Kidney epithelial cell (primary cell): ENCODE measurements at places on chromosomes 3 and 15.

DNA sequence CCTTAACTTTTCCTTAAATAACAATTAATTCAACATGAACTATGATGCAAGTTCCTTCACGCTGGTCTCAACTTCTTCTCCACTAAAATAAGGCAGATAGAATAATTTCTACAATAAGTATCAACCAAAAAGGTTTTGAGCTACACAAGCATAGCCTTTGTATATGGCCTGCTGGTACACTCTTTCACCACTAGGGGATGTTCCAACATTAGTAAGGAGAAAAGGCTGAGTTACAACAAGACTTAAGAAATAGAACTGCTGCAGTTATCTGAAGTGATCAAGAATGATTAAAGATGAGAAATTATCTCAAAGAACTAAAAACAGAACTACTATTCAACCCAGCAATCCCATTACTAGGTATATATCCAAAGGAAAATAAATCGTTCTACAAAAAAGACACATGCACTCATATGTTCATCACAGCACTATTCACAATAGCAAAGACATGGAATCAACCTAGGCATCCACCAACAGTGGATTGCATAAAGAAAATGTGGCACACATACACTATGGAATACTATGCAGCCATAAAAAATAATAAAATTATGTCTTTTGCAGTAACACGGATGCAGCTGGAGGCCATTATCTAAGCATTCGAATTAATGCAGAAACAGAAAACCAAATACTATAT is 14.4 kb downstream of the ATP13A3 start:
- no peak for DNase-seq

GRCh38 chr3:51709004-51709420 is 2.1 kb downstream of the GRM2 start:
- no peak for DNase-seq

GRCh38 chr3:137990427-137990826 is 19.5 kb upstream of the CLDN18 start:
- no peak for DNase-seq

DNA sequence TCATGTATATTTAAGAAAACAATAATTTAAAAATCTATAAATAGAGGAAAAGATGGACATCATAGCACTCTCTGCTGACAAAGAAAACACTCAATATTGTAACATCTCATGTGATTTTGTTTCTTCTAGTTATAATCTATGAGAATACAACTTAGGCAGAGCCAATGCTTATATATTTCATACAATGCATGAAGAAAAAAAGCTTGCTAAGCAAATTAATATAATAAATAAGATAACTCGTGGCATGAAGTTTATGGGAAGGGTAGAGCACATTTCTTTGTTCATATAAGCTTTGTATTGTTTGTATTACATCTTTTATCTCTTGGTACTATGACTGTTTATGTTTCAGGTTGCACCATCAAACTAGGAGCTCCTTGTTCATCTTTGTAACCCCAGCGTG is 7.6 kb upstream of the ANXA2 start:
- no peak for DNase-seq

GRCh38 chr3:177973241-177973840 is 562.9 kb upstream of the KCNMB2 start:
- peak; percentile 23 for DNase-seq

- no peak for DNase-seq
Observed at GRCh38 chr3:152058856-152059255, 185.4 kb downstream of the SUCNR1 start.

GRCh38 chr3:40681658-40682055 is 156.9 kb downstream of the ZNF621 start:
- DNase-seq, result no peak

DNA sequence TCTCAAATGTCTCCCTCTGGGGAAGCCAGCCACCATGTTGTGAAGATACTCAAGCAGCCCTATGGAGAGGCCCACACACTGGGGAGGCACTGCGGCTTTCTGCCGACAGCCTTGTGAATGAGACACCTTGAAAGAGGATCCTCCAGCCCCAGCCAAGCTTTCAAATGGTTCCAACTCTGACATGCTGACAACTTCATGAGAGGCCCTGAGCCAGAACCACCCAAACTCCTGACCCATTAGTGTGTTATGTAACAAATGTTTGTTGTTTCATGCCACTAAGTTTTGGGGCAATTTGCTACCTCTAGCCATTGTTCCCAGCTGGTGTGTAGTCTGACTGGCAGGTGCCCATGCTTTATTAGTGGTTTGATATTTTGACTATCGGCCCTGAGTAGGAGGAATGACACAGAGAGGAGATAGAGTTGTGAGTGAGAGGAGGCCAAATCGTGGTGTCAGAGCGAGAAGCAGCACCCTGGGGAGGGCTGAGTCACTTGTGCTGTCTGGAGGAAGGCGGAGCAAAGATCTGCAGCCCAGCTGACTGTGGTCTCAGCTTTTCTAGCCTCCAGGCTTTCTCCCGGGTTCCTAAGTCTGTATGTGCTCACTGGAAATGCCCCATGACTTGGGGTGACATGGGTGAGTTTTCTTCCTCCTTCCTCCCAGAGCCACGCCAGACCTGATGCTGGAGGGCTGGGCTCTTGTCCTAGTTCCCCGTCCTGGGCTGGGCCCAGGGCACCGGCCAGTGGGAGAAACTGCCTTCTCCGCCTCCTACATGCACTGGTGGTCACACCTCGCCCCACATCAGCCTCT is 56.7 kb upstream of the BLM start:
- peak; percentile 54 for DNase-seq

- no peak for DNase-seq
Observed at GRCh38 chr3:194184801-194185200, 48.9 kb downstream of the HES1 start.

DNA sequence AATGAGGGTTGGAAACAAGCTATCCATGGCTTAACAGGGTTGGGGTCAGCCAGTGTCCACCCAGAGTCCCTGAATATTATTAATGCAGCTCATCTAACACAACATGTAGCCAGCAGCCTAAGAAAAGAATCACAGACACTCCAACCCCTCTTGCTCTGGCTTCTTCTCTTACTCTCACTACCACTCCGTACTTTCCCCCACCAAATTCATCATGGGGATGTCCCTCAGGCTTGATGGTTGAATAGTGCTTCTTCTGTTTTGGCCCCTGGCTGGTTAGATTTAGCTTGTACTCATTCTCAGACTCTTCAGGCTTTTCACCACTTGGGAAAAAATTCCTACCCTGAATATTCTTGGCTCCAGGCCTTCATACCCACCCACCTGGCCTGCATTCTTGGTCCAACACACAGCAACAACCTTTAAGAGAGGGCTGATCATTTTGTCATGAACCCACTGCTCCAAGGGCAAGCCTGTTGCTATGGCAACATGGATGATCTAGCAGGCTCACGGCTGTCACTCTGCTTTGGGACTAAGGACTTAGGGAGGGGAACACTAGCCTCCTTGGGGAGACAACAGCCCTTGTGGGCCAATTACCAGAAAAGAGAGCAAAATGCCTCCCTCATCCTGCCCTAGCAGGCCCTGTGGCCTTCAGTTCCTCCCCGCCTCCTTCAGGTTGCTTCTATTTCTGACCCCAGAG is 9.4 kb upstream of the MED12L start:
- no peak for DNase-seq

DNA sequence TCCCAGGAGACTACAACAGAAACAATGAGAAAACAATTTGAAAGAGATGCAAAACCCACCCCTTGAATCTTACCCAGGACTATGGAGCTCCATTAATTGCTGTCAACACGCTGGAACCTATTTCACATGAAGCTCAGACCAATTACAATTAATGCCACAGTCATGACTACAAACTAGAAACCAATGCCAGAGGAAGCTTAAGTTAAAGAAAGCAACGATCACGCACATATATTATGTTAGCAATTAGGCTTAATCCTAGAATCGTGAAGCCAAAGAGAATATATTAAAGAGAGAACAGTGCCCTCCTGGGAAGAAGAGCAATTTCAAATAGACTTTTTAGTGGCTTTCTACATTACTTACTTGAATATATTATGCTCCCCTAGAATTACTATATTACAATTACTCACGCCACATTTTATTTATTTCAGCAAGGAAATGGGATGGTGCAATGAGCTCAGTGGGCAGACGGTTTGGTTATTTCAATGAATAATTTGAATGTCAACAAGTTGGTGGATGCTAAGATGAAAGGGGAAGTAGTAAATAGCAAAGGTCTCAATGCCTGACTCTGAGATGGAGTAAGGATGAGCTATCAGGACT is 125.5 kb downstream of the GREM1 start:
- DNase-seq, result no peak

- no peak for DNase-seq
Observed at GRCh38 chr3:175651716-175652115, 792.6 kb downstream of the NAALADL2 start.

DNA sequence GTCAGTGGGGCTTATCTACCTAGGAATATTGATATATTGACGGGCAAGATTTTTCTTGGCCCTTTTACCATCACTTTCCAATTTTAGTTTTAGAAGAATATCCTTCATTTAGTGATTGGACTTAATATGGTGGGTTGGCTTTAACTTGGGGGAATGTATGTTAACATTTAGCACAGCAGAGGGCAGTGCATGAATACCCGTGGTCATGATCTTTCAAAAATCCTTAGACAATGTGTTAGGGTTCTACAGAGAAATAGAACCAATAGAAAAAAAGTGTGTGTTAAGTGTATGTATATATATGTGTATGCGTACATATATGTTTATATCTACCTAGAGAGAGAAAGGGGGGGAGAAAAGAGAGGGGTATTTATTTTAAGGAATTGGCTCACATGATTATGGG is 36.9 kb downstream of the GPR171 start:
- no peak for DNase-seq

- no peak for DNase-seq
Observed at GRCh38 chr3:147407114-147407497, 763 bp upstream of the ZIC4 start.

DNA sequence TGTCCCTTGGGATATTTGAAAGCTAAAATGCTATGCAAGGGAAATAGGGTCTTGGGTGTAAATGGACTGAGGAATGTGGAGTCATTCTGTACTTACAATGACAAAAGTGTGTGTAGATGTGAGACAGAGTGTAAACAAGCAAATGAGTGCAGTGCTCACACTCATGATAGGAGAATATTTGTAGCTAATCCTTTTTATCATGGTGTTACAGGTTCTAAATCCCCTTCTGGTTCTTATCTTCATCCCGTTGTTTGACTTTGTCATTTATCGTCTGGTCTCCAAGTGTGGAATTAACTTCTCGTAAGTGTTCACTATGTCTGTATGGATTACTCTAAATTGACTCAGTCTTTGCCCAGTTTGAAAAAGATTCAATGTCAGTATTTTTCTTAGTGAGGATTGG is 30.5 kb downstream of the SLC15A2 start:
- DNase-seq, result no peak

GRCh38 chr3:171769461-171769860 is 40.8 kb downstream of the PLD1 start:
- DNase-seq, result no peak

DNA sequence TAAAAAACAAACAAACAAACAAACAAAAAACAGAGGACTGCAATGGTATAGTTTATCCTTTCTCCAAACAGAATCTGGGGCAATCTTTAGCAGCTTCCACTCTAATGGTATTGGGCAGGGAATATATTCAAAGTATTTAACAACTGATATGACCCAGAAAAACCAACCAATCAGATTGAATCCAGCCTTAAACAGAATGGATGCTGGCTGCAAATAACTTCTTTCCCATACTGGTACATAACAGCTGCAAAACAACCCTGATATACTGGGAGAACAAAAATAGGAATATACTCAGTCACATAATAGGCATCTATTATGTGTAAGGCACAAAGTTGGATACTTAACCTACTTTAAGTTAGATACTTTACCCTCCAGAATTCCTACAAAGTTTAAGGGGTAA is 49.1 kb downstream of the UBR1 start:
- no peak for DNase-seq

- no peak for DNase-seq
Observed at GRCh38 chr3:155528579-155528978, 216.3 kb downstream of the PLCH1 start.

DNA sequence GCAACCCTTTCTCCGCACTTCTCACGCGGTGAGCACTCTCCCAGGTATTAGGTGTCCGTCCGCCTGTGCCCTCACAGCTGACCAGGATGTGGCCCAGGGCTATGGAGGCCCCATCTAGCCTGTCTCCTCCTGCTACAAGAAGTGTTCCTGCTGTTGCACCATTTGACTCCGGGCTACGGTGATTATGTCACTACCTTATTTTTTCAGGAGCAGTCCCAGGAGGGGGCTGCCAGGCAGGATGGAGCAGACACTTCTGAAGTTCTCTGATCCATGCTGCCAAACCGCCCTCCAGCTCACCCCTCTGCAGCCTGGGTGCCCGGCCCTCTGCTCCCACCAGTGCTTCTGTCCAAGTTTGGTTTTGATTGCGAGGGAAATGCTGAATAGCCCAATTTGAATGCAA is 36.9 kb downstream of the ZXDC start:
- no peak for DNase-seq

GRCh38 chr3:59762941-59763340 is 713.1 kb upstream of the CFAP20DC start:
- no peak for DNase-seq

DNA sequence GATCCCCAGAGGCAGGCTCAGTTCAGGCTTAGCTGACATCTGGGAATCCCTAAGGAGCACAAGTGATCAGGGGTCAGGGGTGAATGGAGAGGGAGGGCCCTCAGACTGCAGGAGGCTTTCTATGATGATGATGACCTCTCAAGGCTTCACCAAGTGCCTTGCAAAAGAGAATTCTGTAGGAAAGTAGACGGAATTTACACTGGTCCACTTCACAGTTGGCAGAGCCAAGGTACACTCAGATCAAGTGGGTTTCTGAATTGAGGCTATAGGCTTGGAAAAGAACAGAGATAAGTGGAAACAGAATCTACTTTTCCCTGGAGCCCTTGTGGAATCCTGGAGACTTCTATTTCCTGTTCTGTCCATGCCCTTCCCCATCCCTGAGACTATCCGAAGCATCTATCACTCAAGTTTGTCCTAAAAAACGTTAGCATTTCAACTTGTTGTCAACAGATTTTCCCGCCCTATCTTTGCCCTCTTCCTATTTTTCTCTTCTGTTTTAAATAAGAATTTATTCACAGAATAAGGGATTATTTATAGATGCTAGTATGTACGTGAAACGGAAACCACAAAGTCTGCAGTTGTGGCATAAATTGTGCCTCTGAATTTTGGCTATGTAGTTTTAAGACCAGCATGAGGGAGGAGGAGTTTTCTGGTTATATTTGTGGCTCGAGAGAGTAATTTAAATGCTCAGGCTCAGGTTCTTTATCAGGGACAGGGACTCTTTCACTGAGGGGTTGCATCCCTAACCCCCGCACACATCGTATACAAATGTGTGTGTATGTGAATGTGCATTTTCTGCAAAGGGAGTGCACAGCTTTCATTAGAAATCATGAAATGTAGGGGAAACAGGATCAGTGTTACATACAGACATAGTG is 12.8 kb downstream of the GCSAM start:
- no peak for DNase-seq

GRCh38 chr15:92833106-92833433 is 67.1 kb upstream of the CHD2 start:
- no peak for DNase-seq

GRCh38 chr3:61464518-61465140 is 96.7 kb upstream of the PTPRG start:
- no peak for DNase-seq

GRCh38 chr3:17336291-17336690 is 406.1 kb downstream of the TBC1D5 start:
- no peak for DNase-seq
